ENCODE measurements at places on chromosomes 16 and 17.

DNA sequence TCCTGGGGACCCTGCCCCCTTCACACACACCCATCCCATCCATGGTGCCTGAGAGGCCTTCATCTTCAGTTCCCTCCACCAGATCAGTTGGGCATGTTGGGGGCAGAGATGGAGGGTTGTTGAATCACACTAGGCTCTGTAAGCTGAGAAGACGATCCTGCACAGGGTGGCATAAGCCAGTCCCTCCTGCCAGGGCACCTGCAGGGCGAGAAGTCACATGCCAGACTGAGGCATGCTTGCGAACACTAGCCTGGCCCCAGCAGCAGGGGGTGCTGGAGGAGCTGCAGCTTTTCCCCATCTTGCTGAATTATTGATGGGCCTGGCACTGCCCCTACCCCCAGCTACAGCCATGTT, 6.1 kb upstream of the TBX2 start:
- DNase-seq: no peak
- H3K4me1 ChIP-seq: no peaks in the 10 kb centered on the region
- no peaks in the 10 kb centered on the region for H3K27me3 ChIP-seq
- no peak overlapping the region for H3K4me3 ChIP-seq
- H3K27ac ChIP-seq: peak overlapping the region; percentile 94

DNA sequence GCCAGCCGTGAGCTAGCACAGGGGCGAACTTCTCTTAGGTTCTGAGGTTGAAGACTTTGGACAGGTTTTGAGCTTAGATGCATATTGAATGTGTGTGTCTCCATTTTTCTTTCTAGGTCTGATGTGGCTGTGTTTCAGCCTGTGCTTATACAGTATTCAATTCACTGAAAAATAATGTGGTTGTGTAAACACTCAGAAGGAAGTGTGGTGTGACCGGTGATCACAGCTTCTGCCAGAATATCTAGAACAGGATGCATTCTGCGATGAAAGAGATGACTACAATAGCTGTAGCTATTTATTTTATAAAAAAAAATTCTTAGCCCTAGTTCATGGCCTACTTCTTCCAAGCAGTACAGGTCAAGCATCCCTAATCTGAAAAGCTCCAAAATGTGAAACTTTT, 64.4 kb downstream of the MAP2K6 start:
- no peaks in the 10 kb centered on the region for H3K27me3 ChIP-seq
- H3K36me3 ChIP-seq: no peaks in the 10 kb centered on the region

- peak overlapping the region; percentile 56 for H3K4me3 ChIP-seq
- peaks cover 8% of the 10 kb centered on the region for H3K4me1 ChIP-seq
- H3K36me3 ChIP-seq: no peaks in the 10 kb centered on the region
- H3K27ac ChIP-seq: no peak overlapping the region
Observed at GRCh38 chr17:74862108-74862901, 2.6 kb upstream of the GRIN2C start.

DNA sequence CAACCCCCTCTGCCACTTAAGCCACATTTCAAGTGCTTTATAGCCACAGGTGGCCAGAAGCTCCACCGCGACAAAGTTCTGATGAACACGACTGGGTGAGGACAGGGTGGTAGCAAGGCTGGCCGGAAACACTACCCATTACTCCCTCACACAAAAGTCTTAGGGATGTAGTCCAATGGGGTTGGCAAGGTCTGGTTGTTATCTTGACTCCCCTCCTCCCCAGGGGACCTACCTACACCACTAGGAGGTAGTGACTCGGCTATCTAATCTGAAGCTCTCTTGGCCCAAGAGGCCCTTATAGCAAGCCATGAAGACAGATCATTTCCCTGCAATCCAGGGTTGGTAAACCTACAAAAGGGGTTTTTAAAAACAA, 8.4 kb downstream of the LITAFD start:
- no peak overlapping the region for H3K27ac ChIP-seq
- no peak overlapping the region for H3K4me3 ChIP-seq
- no peak for DNase-seq
- peaks cover 56% of the 10 kb centered on the region for H3K36me3 ChIP-seq
